ENCODE measurements at places on chromosomes 1 and 21. TPM values are rescaled to one million over a fixed set of nuclear protein-coding genes. Genes with fewer than 3 reads are reported as not detected.

CLEC20A gene
- total RNA-seq: 1.8 TPM

CYP4X1 gene
- total RNA-seq: 7.4 TPM

HSPA6 gene
- total RNA-seq: 26.2 TPM

MPZ gene
- 8.2 TPM for total RNA-seq

DYRK1A gene
- total RNA-seq: 115 TPM

CHD5 gene
- total RNA-seq: 0.41 TPM

EPHX1 gene
- total RNA-seq: 35.4 TPM

GJB3 gene
- 0.35 TPM for total RNA-seq

BEND5 gene
- total RNA-seq: 12.0 TPM

PGBD5 gene
- 5.3 TPM for total RNA-seq

LAPTM5 gene
- 24.5 TPM for total RNA-seq

WNT9A gene
- 2.0 TPM for total RNA-seq

OR2L2 gene
- 0.06 TPM for total RNA-seq

FLG2 gene
- 0.06 TPM for total RNA-seq

FAM110D gene
- 1.5 TPM for total RNA-seq

GUCA2B gene
- not detected for total RNA-seq

SMIM1 gene
- total RNA-seq: 12.1 TPM

CYP4Z1 gene
- total RNA-seq: 0.93 TPM

NBPF6 gene
- total RNA-seq: not detected

USH2A gene
- total RNA-seq: 0.53 TPM

PDE9A gene
- 30.1 TPM for total RNA-seq

BRINP2 gene
- 0.35 TPM for total RNA-seq

ATP1A2 gene
- total RNA-seq: 36.4 TPM

LCE3D gene
- total RNA-seq: not detected

LENEP gene
- not detected for total RNA-seq

COL16A1 gene
- total RNA-seq: 113 TPM

NENF gene
- 43.5 TPM for total RNA-seq

TDRD5 gene
- total RNA-seq: 3.0 TPM

TMEM52 gene
- total RNA-seq: 16.1 TPM

LCE1B gene
- not detected for total RNA-seq

ATP6V1G3 gene
- 1.9 TPM for total RNA-seq

TARDBP gene
- 175 TPM for total RNA-seq

GMEB1 gene
- 8.6 TPM for total RNA-seq

ZBTB8OS gene
- total RNA-seq: 13.4 TPM
